ENCODE measurements at places on chromosomes 7 and 10.

DNA sequence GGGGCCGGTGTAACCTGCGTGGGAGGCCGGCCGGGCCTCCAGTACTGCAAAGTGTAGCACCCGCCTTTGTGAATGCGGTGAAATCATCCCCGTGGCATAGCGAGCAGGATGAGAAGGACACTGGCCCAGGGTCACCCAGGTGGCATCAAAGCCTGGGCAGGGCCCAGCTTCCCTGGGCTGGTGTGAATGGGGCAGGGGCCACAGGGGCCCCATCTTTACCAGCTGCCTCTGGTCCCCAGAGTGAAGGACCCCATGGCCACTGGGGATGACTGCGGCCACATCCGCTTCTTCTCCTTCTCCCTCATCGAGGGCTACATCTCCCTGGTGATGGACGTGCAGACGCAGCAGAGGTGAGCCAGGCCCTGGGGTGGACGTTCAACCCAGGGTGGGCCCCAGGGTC lies 53.8 kb downstream of the RCC1L start:
- DNase-seq, result no peak

GRCh38 chr10:9926003-9926402 lies 1091.7 kb upstream of the CELF2 start:
- DNase-seq, result no peak

DNA sequence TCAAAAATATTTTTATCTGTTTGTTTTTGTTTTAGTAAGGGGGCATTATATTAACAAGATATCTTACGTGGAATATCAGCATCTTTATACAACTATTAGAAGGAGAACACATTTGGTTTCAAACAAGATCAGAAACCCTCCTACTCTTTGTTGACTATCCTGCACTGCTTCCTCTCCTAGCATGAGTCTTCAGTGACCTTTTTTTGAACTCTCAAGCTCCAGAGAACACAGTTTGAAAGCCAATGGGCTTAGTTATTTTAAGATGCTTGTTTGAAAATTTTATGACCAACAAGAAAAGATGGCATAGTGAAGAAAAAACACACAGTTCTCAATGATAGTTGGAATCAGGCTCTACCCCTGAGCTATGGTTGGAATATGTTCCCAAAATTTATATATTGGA lies 37.2 kb upstream of the RTKN2 start:
- DNase-seq, result no peak

DNA sequence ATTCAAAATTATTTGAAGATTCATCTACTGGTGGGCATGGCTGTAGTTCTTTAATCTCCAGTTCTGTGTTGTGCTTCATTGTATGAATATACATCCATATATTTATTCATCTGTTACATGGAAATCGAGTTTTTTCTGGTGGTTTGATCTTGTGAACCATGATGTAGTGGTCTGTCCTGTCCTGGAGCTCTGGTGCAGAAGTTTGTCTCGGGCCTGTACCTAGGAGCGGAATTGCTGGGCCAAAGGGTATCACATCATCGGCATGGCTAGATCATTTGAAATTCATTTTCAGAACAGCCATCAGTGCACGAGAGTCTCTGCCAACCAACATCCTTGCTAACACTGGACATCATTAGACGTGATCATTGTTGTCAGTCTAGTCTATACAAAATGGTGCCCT lies 107.0 kb downstream of the ELFN1 start:
- DNase-seq, result no peak

DNA sequence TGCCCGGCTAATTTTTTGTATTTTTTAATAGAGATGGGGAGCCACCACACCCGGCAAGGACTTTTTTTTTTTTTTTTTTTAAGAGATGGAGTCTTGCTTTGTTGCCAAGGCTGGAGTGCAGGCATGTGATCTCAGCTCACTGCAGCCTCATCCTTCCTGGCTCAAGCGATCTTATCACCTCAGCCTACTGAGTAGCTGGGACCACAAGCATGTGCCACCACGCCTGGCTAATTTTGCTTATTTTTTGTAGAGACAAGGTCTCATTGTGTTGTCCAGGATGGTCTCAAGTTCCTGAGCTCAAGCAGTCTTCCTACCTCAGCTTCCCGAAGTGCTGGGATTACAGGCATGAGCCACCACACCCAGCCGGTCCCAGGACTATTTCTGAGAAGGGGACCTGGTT lies 9.3 kb upstream of the MCU start:
- no peak for DNase-seq
